ENCODE measurements at places on chromosomes 3 and 15.

- DNase-seq: no peak
These were observed 39.2 kb downstream of the SNX4 start for GRCh38 chr3:125480656-125481374.

DNA sequence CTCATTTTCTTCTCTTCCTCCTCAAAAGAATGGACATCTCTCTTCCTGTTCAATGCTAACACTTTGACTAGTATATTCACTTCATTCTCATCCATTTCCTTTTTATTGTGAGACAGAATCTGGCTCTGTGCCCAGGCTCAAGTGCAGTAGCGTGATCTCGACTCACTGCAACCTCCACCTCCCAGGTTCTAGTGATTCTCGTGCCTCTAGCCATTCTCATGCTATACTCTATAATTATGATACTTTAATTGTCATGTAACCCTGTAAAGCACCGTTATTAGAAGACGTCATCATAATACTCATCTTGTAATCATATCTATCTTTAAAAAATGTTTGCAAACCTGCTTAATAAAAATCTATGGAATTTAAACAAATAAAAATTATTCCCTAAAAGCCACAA is 107.0 kb downstream of the SHOX2 start:
- no peak for DNase-seq

DNA sequence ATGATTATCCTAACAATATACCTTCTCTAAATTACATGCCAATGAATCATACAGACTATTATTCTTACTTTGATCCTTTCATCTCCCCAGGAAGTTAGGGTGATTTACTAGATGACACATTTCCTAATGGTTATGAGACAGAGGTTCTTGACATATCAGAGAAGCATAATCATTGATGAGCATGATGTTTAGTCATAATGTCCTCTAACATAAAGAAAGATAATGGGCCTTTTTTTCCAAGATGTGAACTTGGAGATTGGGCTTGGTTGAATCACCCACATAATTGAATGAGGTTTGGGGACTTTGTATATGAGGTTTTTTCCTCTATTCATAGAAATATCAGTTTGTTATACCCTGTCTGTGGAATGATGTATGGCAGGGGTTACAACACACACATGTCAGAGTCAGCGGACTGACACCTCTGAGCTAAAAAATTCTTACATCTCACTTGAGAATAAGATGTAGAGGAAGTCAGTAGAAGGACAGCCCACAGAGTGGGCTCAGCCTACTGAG is 69.7 kb upstream of the DCBLD2 start:
- no peak for DNase-seq

DNA sequence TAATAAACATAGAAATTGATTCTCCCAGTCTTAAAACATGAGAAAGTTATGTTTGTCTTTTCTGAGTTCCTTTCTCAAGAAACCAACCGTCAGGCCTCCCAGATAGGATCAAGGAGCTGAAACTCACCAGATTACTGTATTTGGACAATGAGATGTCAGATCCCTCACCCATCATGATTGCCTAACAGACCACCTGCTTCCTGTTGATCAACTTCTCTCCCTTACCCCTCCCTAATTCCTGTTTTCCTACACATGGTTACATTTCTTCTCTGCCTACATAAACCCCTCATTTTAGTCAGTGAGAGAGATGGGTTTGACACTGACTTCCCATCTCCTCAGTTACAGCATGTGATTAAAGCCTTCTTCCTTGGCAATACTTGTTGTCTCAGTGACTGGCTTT is 917.5 kb downstream of the FHIT start:
- no peak for DNase-seq

DNA sequence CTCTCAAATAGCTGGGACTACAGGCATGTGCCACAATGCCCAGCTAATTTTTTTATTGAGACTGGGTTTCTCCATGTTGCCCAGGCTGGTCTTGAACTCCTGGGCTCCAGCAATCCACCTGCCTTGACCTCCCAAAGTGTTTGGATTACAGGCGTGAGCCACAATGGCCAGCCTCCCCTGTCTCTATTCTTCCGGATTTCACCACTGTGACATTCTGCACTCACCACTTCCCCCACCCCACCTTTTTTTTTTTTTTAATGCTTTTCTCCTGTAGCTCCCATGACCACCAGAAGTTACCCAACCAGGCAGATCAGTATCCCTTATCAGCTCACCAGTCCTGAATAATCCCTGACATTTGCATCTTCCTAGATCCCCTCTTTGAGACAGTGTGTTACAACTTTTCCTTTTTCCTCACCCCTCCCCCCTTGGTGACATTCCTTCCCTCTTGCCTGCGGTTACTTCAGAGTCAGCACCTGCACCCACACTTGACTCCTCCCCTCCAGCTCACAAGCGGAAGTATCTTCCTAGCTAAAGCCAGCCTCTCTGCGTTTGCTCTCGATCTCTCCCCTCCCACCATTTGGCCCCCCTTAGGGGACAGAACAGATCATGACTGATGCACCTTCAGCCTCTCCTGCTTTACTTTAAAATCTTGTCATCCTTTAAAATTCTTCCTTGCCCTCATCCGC is 13.5 kb upstream of the ZNF592 start:
- DNase-seq: peak; percentile 65

DNA sequence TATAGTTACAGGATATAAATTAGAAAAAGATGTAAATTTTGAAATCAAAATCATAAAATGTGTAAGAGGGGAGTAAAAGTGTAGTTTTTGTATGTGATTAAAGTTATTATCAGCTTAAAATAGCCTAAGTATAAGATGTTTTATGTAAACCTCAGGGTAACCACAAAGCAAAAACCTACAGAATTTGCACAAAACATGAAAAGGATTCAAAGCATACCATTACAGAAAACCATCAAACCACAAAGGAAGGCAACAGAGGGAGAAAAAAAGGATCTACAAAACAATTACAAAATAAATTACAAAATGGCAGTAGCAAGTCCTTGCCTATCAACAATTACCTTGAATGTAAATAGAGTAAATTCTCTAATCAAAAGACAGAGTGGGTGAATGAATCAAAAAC is 36.7 kb upstream of the MYLK start:
- no peak for DNase-seq
